Stimulated activated CD8-positive, alpha-beta memory T cell treated with anti-CD3 and anti-CD28 coated beads, Interleukin-15, amount 100 ng/mL, for 1 hour (primary cell): ENCODE measurements at places on chromosomes 3 and 15.
A peak's percentile ranks its signal among the peaks of the same experiment; 100 is the strongest.

DNA sequence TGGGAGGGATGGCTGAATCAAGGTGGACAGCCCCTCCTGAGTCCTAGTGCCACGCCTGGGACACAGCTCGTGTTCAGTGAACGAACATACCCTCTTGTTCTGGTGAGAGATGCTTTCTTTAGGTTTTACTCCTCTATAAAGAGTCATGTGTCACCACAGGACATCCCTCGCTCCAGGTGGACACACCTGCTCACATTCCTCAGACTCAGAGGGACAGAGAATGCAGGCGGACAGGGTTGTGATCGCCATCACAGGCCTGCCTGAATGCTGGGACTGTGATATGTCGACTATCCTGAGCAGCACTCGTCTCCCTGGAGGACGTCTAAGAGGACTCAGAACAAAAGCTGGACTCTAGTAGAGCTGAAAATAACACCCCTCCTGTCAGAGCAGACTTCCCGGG, 96.4 kb upstream of the SNRPA1 start:
- no peak for DNase-seq

- no peak for DNase-seq
Measured at GRCh38 chr3:67447393-67447792, 207.0 kb downstream of the SUCLG2 start.

GRCh38 chr15:55820043-55820442, 77.1 kb upstream of the PRTG start:
- DNase-seq: no peak

- no peak for DNase-seq
Measured at GRCh38 chr15:52236013-52236412, 44.8 kb upstream of the GNB5 start.

DNA sequence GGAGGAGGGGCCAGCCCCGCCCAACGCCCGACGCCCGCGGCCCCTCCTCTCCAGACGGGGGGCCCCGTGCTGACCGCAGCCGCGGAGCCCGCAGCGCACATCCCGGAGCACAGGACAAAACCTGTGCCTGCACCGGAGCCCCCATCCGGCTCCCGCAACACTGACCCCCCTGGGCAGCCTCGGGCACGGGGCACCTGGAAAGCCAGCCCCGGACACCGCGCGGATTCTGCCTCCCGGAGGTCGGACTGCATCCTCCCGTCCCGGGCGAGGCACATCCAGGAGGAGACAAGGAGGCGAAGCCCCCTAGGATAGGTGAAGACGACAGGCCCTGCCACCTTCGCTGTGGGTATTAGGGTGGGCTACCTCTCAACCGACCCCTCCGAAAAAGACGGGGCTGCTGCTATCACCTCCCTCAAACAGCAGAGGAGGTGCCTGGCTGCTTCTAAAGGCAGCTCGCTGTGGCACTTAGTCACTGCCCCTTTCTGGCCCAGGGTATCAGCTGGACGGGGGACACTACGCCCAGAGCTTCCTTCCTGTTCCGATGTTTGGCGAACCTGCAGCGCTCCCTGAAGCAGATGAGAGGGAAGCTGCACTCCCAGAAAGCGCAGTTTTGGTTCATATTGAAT, 10.6 kb downstream of the XXYLT1 start:
- DNase-seq: no peak

DNA sequence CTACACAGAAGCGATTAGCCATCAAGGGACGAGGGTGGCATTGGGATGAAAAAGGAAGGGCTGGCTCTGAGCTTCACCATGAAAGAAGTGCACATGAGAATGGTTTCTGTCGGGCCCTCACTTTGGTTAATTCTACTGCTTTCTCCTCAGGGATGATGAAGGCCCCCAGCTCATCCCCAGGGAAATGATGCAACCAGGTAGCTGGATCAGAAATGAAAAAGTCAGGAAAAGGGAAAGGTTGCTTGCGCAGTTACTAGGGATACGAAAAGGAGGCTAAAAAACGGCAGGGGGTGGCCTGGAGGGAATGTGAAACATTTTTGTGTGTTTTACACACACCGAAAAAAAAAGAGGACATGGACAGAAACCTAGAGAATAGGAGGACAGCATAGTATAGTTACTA, 1.4 kb upstream of the SLC27A2 start:
- DNase-seq: no peak

- DNase-seq: no peak
Measured at GRCh38 chr3:40068636-40069035, 240.9 kb upstream of the EIF1B start.

GRCh38 chr3:15246186-15246585, 40.1 kb downstream of the CAPN7 start:
- no peak for DNase-seq

DNA sequence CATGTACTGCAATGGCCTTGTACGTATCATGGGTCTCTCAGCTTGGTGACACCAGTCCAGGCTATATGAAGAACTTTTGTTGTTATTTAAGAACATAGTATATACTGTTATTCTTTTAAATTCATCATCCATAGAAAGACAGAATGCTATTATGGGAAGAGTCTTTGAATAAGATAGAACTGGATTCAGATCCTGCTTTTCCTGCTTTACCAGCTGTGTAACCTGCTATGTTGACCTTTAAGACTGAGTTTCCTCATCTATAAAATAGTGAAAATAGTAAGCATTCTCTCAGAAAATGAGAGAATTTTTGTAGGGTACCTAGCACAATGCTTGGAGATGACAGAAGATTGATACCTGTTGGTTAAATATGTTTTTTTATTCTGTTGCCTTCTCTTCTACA, 204.1 kb upstream of the TBL1XR1 start:
- no peak for DNase-seq

DNA sequence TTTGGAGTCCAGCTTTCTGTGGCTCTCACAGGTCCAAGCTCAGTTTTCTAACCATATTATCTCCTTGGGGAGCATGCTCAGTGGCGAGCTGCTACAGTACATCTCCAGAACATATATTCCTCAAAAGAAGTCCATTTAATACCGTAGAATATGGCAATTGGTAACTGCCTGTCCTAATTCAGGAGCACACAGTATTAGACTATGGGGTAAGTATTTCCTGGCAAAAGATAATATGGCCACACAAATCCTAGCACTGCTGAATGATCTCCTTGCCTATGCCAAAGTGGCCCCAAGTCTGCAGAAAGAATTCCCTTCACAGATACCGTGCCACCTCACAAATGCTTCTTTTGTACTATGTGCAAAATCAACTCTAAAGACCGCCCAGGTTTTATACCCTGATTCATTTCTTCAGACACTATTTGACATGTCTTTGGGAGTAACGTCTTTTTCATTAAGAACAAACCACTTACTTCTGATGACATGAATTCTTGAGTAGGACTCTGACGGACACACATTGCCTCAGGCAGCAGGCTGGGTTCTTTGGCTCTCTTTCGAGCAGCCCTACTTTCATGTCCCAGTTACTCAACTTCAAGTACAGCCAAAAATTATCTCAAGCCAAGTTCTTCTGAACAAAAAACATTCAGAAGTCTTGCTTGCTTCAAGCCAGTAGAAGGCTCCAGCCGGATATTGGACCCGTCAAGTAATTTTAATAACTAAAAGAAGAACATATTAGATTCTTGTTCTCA, 368.3 kb upstream of the DCBLD2 start:
- no peak for DNase-seq

- no peak for DNase-seq
Measured at GRCh38 chr3:185856652-185857051, 31.8 kb upstream of the IGF2BP2 start.

DNA sequence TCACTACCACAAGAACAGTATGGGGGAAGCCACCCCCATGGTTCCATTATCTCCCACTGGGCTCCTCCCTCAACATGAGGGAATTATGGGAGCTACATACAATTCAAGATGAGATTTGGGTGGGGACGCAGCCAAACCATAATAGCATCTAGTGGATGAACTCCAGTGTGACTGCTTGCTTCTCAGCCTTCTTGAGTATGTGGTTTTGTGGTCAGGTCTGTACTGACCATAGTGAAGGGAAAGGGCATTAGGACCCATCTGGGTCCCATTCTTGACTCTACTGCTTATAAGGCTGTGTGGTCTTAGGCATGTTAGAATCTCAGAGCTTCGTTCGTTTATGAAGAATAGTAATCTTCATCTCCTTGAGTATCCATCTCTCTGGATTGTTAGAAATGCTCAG, 81.4 kb downstream of the CGNL1 start:
- DNase-seq: no peak

DNA sequence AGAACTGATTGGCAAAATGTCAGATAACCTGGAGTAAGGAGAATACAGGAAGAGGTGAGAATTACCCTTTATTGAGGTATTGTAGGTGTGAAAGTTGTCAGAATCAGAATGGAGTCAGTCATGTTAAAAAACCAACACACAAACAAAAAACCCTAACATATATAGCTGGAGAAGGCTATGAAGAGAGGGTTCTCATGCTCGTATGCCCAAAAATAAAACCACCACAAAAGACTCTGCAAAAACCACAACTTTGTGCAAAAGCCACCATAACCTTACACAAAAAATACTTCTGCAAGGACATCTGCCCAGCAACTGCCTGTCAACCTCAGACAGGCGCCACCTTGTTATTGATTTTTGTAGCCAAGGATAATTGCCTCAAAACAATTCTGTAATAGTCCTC, 136.0 kb downstream of the CD47 start:
- no peak for DNase-seq

DNA sequence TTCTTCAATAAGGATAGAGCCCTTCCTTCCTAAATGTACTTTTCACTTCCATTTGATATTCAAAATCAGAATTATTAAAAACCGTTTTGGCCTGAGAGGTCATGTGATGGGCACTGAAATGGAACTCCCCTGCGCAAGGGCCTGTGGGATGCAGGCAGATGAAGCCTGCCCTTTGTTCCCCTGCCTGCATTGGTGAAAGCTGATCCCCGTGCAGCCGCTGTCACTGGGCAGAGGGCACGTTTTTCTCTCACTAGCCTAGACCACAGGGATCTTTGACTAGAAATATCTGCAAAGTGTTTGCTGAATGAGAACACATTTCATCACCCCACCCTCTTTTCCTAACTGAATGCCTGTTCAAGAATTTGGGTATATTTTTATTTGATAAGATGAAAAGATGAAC, 74.9 kb downstream of the TIPARP start:
- no peak for DNase-seq

GRCh38 chr15:63514531-63514943, 10.1 kb downstream of the USP3 start:
- DNase-seq: no peak

GRCh38 chr3:169179722-169180121, 483.8 kb downstream of the MECOM start:
- DNase-seq: no peak

GRCh38 chr3:52614689-52615088, 71.0 kb downstream of the PBRM1 start:
- no peak for DNase-seq

- peak; percentile 63 for DNase-seq
Measured at GRCh38 chr3:17151598-17152373, 267.0 kb downstream of the PLCL2 start.

- DNase-seq: no peak
Measured at GRCh38 chr15:64112073-64112772, 16.4 kb downstream of the SNX1 start.

DNA sequence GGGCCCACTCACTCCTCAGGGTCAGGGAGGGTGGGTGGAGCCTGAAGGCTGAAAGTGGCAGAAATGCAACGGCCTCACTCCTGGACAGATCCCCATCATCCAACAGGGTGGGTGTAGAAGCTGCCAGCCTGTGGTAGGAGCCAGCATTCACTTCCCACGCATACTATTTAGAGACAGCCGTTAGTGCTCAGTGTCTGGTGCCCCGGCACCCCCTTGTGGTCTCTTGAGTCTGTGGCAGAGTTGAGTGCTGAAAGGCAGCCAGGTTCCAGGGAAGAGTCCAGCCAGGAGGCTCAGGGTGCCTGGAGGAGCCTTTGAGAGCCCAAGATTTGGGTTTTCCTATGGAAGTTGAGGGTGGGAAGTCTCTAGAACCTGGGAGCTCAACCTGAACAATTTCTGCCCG, 2.1 kb upstream of the GNAT1 start:
- DNase-seq: no peak

DNA sequence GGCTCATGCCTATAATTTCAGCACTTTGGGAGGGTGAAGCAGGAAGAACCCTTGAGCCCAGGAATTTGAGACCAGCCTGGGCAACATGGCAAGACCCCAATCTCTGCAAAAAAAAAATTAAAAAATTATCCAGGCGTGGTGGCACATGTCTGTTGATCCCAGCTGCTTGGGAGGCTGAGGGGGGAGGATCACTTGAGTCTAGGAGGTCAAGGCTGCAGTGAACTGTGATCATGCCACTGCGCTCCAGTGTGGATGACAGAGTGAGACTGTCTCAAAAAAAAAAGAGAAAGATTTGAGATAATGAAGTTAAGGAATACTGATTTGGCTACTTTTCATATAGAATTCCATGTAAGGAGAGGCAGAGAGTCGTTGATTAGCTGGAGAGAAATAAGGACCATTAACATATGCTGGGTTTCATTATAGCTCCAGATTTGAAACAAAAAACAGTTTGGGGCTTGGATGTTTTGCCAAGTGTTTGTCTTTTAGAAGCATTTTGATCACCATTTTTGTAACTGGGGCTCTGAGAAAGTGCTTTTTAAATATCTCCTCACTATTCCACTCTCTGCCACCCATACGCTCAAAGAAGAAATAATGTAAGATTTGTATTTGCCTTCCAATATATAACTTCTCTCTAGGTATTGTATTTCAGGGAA, 214.2 kb downstream of the FEZF2 start:
- no peak for DNase-seq

DNA sequence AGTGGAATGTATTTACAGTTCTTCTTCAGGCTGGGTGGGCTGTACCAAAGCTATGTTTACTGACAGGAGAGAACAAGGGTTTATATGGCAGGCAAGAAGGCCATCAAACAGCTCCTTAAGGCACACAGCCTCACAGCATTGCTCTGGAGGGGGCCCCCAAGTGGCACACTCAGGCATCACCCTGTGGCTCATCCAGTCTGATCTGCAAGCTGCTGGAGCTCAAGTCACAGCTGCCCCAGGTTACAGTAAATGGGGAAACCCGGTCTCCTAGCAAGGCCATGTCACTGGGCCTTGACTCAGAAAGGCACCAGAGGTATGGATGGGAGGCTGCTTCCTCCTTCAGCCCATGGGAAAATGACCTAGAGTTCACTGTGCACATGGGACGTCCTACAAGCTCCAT, 67.5 kb downstream of the TFG start:
- DNase-seq: no peak

GRCh38 chr3:154242766-154243165, 81.5 kb downstream of the DHX36 start:
- DNase-seq: no peak

DNA sequence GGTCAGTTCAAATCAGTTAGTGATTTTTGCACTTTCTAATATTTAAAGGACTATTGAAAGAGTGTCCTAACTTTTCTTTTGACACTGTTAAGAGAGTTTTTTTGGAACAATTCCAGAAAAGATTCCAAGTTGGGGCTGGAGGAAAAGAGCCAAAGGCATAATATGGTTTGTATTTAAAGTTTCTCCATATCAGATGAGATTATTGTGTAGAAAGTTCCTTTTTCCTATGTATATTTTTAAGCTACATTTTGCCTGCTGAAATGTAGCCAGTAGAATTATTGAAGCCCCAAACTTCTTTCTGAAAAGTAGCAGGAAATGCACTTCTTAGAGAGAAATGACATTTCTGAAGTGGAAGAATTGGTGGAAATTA, 136.5 kb upstream of the TSC22D2 start:
- no peak for DNase-seq

- no peak for DNase-seq
Measured at GRCh38 chr15:78067328-78068228, 9.9 kb downstream of the TBC1D2B start.
